ENCODE measurements at places on chromosomes 13 and 19.

DNA sequence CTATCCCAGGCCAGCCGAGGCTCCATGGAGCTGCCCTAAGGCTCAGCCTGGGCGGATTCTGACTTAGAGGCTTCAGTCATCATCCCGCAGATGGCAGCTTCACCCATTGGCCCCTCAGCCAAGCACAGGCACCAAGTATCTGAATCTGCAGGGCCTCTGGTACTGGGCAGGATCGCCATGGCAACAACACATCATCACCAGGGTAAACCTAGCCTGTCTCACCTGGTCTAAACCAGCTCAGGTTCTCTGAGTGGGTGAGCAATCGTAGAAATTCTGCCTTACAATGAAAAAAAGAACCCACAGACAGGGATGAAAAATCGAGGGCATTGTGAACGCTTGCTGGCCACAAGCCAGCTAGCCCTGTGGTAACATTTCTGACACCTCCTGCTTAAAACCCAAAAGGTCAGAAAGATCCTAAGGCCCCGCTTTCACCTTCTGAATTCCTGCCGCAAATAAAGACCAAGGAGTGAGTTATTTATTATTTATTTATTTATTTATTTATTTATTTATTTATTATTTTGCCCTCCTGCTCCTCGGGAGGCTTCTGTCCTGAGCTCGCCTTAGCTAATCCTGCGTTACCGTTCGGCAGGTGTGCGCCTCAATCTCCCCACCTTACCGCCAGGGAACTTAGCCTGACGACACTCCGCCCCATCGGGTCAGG is 12.0 kb upstream of the CEACAM21 start:
- peak; percentile 51 for DNase-seq

DNA sequence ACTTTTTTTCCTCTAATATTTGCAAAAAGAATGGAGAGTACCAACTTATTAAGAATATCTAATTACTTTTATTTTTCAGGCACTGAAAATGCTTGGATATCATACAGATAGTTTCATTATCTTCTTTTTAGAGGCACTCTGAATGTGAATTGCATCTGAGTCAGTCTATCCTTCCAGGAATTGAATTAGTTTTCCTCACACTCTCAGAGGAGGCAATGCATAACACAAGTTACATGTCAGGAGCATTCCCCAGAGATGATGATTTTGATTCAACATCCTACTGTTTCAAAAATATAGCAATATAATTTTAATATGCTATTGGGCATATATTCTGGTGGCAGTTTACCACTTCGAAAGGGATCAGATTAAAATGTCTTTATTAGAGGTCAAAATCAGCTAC is 1315.4 kb downstream of the PCDH9 start:
- no peak for DNase-seq

DNA sequence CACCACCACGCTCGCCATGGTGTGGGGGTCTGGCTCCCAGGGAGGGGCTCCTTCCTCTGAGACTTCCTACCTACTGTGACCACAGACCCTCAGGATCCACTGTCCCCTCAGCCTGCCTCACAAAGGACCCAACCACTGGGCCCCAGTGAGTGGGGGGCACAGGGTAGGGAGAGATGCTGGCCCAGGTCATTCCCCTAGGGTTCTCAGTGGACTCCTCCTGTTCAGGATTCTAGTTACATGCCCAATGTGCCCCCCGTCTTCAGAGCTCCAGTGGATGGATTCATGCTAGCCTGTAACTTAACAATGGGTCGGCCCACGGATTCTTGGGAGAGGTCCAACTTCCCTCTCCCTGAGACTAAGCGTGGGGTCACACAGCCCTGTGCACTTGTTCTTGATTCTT is at the start of gene TSKS:
Gene TSKS, minus strand, starts transcription at position 77 of the 400 bp plus-strand sequence. Its CDS starts 59 bp downstream, at position 18.
- no peak for DNase-seq

GRCh38 chr19:28009696-28010095 is 1203.3 kb downstream of the UQCRFS1 start:
- no peak for DNase-seq

GRCh38 chr13:37368501-37368900 is 230.1 kb downstream of the POSTN start:
- DNase-seq, result no peak

DNA sequence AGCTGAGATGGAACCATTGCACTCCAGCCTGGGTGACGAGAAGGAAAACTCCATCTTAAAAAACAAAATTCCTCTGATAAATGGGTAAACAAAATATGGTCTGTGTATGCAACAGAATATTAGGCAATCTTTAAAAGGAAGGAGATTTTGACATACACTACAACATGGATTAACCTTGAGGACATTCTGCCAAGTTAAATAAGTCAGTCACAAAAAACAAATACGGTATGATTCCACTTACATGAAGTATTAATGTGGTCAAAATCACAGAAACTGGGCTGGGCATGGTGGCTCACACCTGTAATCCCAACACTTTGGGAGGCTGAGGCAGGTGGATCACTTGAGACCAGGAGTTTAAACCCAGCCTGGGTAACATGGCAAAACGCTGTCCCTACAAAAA is 3.0 kb upstream of the ZNF444 start:
- no peak for DNase-seq

DNA sequence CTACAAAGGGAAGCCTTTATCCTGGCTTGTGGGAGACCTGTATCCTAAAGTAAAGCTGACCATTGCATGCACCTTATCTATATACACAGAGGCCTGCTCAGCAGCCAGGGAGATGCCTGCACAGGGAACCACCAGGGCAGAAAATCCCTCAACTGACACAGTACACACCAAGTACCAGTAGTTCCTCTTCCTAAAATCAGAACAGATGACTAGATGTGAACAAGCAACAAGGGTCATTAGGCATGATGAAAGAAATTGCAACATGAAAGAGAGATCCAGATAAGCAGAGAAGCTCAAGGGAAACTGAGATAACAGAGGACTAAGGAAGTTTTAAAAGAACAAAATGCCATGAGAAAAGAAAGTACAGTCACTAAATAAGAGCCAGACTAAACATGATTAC is 39.7 kb upstream of the SLC7A9 start:
- DNase-seq, result no peak

GRCh38 chr19:17646441-17646840 is 41.7 kb downstream of the UNC13A start:
- peak; percentile 38 for DNase-seq

DNA sequence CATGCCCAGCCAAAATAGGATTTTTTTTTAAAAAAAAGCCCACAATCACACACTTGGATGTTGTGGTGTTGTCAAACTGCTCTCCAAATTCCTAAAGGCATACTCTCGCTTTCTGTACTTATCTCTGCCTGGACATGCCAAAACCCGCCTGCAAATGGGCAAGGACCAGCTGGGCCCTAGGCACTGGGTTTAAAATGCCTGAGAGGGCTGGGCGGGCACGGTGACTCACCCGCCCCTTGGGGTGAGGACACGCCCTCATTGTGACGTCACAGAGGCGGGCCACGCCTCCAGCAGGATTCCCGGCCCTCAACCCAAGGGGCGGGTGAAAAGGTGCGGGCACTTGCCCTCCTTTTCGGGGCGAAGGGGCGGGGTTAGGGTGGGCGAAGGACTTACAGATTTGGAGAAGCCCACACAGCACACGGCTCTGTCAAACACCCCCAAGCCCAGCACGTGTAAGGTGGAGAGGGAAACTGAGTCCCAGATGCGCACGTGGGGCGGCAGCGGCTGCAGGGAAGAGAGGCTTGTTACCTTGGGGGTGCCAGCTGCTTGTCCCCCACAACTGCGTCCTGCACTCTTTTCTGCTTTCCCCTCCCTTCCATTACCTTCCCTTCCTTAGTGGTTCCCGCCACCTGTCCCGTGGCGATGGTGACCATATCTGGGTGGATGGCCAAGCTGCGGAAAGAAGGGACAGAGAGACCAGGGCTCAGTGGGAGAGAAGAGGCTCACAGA is 6.6 kb downstream of the EML2 start:
- DNase-seq, result peak; percentile 93

GRCh38 chr13:30819136-30819888 is 84.0 kb downstream of the ALOX5AP start:
- DNase-seq, result no peak

DNA sequence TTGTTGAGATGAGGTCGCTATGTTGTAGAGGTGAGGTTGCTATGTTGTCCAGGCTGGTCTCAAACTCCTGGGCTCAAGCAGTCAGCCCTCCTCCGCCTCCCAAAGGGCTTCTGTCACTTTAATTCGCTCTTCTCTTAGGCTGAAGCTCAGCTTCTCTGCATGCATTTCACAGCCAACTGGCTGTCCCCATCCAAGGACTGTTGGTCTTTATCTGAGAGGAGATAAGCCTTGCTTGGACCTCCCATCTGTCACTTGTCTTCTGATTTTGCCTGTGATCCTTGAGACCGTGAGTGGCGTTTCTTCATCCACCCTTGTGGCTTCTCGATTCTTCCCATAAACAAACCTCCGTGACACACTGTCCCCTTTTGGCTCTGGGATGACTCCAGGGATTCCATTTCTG is 24.4 kb downstream of the CERS1 start:
- no peak for DNase-seq
